Activated CD4-positive, alpha-beta T cell treated with anti-CD3 and anti-CD28 coated beads for 1 hour (primary cell): ENCODE measurements at places on chromosomes 5 and 9.

DNA sequence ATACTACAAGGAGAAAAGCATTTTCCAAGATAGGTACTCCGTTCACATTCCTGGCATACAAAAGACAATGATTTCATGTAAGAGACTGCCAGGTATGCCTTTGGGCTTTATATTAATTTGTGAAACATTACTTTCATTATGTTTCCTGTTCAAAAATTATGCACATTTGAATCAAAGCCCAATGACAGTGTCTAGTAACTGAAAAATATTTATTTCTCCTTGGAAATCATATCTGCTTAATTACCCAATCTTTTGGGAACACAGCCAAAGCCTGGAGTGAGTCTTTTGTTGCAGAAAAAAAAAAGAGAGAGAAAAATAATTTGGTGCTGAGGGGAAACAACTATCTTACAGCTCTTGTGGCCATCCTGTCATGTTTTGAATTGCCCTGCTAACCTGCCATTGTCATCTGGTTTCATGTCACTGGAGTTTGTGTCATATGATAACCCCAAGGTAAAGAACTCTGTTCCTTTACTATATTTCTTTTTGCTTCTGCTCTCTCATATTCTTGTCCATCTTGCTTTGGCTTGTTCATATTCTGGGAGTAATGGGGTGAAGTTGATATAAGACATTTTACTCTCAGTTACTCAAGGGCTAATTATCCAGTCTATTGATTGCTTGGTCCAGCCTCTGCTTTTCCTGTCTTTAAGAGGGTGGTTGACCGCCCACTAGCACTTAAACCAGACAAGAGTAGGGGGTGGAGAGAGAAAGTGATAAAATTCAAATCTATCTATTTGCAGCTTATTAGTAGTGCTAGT, 238.3 kb upstream of the NUDT12 start:
- DNase-seq: no peak

DNA sequence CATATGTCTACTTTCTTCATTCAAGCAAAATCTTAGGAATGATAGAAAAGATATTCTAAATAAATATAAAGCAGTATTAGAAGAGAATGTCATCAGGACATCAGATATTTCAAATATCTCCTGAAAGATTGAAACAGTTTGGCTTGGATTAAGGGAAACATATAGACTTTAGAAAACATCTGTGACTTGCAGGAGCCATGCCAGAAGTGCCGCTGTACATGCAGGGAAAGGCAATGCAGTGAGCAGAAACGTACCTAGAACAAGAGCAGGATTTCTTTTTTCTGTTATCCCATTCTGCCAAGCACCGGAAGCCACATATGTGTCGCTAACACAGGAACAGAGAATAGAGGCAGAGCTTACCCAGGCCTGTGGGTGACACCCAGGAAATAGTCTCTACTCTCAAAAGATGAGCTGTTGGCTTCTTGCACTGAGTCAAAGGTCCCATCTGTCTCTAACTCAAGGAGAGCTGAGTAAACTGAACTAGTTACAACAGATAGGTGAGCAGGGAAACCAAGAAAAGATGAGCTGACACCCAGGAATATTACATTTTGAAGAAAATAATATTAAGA, 5.8 kb downstream of the ADAMTS19 start:
- no peak for DNase-seq

DNA sequence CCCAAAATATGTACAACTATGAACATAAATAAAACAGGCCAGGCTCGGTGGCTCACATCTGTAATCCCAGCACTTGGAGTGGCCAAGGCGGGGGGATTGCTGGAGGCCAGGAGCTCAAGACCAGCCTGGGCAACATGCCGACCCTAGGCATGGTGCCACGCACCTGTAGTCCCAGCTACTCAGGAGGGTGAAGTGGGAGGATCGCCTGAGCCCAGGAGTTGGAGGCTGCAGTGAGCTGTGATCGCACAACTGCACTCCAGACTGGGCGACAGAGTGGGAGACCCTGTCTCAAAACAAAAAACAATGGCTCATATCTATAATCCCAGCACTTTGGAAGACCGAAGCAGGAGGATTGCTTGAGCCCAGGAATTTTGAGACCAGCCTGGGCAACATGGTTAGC, 1.5 kb downstream of the HAUS6 start:
- no peak for DNase-seq

- no peak for DNase-seq
These were observed 5.0 kb downstream of the SQSTM1 start for GRCh38 chr5:179825655-179826182.

DNA sequence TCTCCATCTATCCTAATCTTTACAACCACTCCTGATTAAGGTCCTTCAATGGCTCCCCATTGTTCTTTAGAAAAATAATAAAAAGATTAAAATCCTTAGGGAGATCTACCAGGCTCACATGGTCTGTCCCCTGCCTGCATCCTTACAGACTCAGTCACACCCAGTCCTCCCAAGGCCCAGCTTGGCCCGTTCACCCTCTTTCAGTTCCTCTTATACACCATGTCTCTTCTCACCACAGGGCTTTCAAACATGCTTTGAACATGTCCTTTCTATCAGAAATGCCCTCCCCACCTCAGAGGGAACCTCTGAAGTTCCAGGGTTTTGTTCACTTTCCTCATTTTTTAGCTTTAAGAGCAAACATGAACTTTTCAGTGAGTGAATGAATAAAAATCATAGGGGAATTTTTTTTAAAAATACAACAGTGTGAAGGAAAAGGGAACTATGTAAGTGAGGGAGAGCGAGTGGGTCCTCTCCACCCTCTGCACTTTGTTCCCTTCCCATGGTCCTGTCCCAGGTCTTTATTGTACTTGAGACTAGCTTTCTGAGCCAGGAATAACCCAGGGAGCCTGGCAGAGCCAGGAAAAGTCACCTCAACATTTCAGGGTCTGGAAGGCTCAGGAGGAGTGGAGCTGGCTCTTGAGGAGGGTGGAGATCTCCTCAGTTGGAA, 55.3 kb downstream of the TRPC7 start:
- DNase-seq: no peak

GRCh38 chr9:112086627-112087026, 88.5 kb downstream of the SUSD1 start:
- DNase-seq: no peak

- no peak for DNase-seq
These were observed 22.1 kb downstream of the LCP2 start for GRCh38 chr5:170275376-170275994.
